T47D (cell line): ENCODE measurements at places on chromosomes 7 and 10.

DNA sequence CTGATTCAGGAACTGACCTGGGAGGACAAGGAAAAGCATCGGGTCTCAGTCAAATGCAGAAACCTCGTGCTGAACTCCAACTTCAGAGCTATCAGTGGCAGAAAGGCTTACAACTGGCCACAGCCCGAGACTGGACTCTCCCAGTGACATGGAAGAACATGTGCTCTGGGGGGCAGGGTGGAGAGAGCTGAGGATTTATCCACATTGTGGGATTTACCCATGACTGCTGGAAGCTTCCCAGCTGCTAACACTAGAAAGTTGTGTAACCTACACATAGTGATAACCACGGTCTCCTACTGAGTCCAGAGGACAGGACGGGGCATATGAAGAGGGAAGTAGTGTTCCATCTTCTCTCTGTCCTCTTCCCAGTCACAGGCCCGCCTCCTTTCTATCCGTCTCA is 103.4 kb downstream of the ITIH5 start:
- no peak for DNase-seq

- DNase-seq, result no peak
These were observed 64.1 kb upstream of the MSRB2 start for GRCh38 chr10:23031318-23031717.

DNA sequence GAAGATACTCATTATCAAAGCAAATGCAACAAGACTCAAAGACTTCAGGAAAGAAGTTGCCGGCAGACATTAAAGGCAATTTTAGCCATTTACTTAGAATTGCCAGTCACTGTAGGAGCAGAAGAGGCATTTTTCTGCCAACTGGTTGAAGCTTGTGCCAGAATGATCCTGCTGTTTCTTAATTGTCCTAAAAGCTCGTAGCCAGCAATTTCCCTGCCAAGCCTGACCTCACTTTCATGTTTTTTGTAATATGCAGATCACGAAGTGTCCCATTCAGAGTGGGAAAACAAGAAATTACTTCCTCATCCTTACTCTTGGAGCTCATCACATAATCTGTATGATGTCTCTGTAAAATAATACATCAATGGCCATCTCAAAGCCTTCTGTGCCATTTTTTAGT is 130.9 kb upstream of the ANKRD1 start:
- no peak for DNase-seq

- DNase-seq, result no peak
These were observed 92.8 kb downstream of the FOXP2 start for GRCh38 chr7:114507381-114507780.

DNA sequence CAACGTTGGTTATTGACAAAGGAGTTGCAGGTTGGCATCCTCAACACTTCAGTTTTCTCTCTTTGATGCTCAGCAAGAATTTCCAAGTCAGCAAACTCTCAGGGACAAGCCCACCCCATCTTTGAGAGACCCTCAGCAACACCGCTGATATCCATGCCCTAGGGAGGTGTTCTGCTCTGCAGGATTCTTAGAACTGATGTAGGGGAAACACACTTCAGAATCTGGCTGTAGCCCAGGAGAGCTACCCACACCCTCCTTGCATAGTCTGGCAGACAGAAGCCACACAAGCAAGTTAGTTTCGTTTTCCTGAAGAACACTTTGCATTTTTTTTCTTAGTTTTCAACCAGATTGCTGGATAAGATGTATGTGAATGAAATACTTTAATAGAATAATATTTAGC is 822 bp downstream of the SAMD9L start:
- DNase-seq, result peak; percentile 5

DNA sequence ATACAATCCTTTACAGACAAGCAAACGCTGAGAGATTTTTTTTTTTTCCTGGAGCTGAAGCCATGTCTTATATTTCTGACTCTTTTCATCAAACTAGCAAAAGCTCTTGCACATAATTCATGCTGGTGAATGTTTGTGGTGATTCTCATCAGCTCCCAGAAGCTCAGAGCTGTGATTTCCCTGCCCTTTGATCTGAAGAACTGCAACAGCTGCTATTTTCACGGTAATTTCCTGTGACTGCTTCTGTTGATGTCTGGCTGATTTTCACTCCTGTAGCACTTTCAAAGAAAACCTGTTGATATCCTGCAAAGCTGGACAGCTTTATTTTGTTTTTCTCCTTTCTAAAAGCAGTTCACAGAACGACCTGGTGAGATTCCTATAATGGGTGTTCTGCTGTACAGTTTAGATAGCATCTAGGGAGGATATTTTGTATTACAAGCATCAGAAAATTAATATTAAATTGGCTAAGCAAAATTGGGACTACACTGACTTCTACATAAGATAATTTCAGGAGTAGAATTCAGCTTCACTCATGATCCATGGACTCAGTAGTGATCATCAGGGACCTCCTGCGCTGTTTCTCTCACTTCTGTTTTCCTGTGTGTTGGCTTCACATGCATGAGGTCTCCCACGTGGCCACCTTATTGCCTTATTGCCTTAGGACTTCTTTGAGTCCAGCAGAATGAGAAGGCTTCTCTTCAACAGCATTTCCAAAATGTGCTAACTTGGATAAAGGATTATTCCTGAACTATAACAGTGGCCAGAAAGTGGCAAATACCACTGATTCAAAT is 1111.6 kb upstream of the SORCS1 start:
- DNase-seq, result no peak

DNA sequence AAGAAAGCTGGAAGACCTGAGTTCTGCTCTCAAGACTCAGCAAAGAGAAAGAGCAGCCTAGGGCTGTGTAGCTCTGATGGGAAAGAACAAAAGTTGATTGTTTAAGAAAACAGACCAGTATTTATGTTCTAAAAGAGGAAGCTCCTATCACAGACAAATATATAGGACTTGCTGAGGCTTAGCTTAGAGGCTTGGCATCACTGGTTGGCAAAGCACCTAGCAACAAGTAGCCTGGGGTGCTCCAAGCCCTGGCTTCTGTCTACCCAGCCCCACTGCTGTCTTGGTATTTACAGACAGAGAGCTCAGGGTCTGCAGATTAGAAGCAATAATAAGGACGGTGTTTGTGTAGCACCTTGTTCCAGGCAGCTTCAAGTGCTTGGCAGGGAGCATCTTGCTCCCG is 36.9 kb upstream of the CCDC3 start:
- peak; percentile 17 for DNase-seq

GRCh38 chr7:157411580-157411979 is 74.8 kb downstream of the DNAJB6 start:
- DNase-seq, result no peak
